Natural killer cell (primary cell): ENCODE measurements at places on chromosomes 12 and 14. TPM values are rescaled to one million over a fixed set of nuclear protein-coding genes. Genes with fewer than 3 reads are reported as not detected.

Gene PPP2R3C
- 49.7 TPM for total RNA-seq

DNA sequence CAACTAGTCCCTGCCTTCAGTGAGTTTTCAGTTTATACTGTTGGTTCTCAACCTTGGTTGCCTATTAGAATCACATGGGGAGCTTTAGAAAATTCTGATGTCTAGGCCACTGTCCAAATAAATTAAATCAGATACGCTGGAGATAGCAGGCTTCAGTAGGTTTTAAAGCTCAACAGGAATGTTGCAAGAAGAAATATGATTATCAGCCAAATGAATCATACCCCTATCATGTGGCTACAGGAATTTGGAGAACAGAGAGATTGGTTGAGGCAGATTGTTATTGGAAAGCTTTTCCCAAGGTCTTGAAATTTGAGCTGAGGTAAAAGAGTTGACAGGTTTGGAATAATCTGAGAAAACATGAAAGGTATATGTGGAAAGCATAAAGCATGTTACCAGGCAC is 125.3 kb downstream of the WIF1 start:
- no peak for DNase-seq

Gene C12orf50
- total RNA-seq, result not detected

Gene HNF1A
- total RNA-seq, result not detected

Gene LRP6
- total RNA-seq, result 0.05 TPM

- no peak for DNase-seq
These were observed 140.5 kb downstream of the PRKCH start for GRCh38 chr14:61461808-61462275.

- DNase-seq, result no peak
These were observed 10.1 kb upstream of the RAB35 start for GRCh38 chr12:120126635-120127005.

Gene UBR7
- total RNA-seq, result 18.6 TPM

Gene CACNA1C
- total RNA-seq, result 0.35 TPM

DNA sequence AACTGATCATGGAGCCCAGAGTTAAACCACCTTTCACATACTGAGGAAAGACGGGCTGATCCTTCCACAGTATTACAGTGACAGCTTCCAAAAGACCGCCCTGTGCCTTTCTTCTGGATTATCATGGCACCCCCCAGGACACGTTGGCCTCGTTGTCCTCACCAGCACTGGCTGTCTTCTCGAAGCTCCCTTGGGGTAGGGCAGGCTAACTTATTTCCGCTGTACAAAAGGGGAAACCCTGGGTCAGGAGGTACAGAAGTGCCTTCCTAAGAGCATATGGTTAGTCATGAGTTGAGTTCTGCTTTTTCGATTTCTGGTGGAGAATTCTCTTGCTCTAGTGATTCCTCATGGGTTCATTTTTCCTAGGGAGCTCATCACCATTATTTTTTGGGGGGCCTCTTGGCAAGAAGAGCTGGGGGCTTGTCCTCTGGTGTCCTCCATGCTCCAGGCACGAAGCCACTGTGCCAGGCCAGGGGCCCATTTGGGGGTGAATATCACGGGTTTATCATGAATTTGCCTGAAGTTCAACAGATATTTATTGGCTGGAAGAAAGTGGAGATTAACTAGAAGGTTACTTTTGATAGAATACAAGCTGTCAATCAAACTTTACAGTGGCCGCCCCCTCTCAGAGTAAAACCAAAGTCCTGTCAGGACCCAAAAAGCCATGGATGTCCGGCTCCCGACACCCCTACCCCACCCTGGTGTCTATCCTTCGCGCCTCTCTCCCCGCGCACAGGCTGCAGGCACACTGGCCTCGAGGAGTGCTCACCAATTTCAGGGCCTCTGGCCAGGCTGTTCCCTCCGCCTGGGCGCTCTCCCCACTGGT is 8.8 kb upstream of the TRAF3 start:
- peak; percentile 32 for DNase-seq

GRCh38 chr12:17159506-17160300 is 553.7 kb upstream of the LMO3 start:
- DNase-seq, result no peak

Gene DPPA3
- not detected for total RNA-seq

Gene OR6C70
- not detected for total RNA-seq

Gene TTC8
- total RNA-seq, result 1.9 TPM

Gene PLXNC1
- 26.5 TPM for total RNA-seq

GRCh38 chr14:77623201-77623600 is 6.8 kb upstream of the SPTLC2 start:
- no peak for DNase-seq

DNA sequence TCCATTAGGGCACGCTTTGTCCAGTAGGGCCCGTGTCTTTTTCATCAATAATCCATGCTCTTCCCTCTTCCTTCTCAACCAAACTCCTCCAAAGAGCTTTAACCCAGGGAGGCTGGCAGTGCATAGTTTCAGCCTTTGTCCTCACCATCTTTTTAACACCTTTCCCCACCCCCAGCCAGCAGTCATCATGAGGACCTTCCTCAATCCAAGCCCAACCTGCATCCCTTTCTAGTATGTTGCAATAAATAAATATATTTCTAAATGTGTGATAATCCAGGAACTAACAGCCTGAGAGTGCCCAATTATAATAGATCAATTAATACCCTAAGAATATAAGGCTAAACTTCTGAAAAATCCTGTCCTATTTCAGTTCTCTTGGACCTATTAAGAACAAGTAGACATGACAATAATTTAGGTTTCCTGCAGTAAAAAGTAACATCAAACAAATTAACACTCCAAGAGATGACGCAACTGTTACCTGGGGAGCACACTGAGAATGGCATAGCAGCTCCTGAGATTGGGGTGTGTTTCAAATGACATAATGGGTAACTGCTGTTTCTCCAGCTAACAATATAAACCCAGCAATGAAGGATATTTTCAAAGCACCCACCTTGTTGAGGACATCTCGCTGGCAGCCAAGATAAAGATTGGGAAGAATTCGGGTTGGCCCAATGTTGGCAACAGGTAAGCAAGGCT is 62.6 kb downstream of the DUSP16 start:
- DNase-seq, result no peak

GRCh38 chr12:4228122-4228580 is 45.4 kb upstream of the CCND2 start:
- no peak for DNase-seq

Gene CLEC9A
- 1.9 TPM for total RNA-seq

GRCh38 chr12:123227581-123228258 is 5.2 kb downstream of the MPHOSPH9 start:
- no peak for DNase-seq

DNA sequence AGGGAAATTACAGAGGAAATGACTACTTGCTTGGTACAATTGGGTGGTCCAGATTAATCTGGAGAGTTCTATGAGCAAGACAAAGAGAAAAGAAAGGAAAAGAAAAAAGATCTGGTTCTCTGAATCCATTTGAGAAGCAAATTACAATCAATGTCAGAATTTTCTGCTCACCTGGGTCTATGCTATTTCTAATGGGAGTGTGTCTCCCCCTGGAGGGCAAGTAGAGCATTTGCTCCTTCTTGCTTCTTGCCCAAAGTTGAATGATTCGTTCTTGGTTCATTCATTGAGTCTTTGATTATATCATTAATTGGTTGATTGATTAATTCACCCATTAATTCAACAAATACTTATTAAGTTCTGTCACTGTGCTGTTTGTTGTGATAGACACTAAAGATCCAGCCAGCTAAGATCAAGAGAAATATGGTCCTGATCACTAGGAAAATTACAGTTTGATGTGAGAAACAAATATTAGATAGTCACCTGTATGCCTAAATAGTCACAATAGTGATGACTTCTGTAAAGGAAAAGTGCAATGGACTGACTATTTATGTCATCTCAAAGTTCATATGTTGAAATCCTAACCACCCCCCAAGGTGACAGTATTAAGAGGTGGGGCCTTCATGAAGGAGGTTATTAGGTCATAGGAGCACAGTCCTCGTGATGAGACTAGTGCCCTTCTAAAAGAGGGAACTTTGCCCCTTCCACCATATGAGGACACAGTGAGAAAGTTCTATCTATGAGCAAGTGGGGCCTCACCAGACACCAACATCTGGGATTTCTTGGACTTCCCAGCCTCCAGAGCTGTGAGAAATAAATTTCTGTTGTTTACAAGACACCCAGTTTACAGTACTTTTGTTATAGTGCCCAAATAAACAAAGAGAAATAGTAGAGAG is 8.0 kb upstream of the ASB8 start:
- peak; percentile 89 for DNase-seq

GRCh38 chr12:2510045-2510444 is 284.7 kb upstream of the FKBP4 start:
- DNase-seq, result no peak

DNA sequence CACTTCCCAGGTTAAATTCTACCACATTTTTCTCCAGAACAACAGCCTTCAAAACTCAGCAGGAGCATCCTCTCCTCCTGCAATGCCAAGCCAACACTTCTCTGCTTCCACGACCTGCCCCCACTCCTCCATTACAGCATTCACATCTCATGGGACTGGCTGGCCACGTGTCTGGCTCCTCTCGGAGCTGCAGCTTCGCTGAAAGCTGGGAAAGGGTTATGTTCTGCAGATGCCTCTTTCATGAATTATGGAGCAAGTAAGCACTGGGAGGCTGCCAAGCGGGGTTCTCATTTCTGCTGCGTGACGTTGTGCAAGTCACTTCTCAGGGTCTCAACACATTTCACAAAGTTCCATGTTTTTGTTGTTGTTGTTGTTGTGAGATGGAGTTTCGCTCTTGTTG is 142.2 kb upstream of the RFLNA start:
- DNase-seq, result no peak

DNA sequence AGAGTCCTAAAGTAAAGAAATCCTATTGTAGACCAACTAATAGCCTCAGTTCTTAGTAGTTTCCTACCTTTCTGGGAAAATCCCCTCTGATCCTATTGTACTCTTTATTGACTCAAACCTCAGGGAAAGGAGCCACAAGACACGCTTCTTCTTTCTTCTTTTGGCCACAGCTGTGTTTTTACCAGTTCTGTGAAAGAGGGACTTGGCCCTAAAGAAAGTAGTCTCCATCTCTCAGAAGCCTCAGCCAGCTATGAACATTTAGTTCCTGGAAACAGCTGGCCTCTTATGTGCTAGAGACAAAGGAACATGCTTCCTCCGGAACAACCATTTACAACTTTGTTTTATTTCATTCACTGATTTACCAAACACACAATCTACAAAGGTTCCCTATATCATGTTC is 66.1 kb upstream of the ARID2 start:
- no peak for DNase-seq

Gene RNF212B
- not detected for total RNA-seq

- no peak for DNase-seq
These were observed 180.5 kb downstream of the PRKCH start for GRCh38 chr14:61501714-61502458.

DNA sequence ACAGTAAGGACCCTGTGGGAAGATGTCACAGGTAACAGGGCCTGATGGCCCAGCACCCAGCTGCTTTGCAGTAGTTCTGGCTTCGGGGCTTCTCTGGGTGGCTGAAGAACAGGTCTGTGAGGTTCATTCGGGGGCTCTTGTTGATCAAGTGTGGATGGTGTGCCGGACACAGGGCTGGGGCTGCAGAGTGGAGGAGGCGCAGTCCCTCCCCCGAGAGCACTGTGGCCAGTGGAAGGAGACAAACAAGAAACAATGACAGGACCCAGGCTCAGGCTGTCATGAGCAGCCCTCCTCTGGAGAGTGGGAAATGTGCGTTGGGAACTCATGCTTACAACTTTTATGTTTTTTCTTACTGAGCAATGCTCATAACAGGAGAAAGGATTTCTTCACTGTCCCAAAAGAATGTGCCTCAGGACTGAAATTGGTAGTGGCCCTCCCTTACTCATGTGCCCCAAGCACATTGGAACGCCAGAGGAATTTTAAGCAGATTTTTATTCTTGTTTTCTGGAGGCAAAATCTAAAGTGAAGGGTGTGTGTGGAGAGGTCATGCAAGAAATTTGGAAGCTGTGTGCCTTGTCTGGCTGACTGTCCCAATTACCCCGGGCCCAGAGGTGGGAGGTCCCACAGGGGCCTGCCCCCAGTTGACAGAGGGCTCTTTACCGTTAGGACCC is 233.8 kb downstream of the CACNA1C start:
- no peak for DNase-seq

GRCh38 chr12:88299567-88300101 is 157.5 kb downstream of the TMTC3 start:
- DNase-seq, result no peak

Gene C1QL4
- total RNA-seq, result not detected

Gene CIDEB
- 46.6 TPM for total RNA-seq

- DNase-seq, result no peak
These were observed 46.7 kb downstream of the TGFB3 start for GRCh38 chr14:75934998-75935628.

Gene A2M
- 0.08 TPM for total RNA-seq

- DNase-seq, result no peak
These were observed 26.4 kb upstream of the GPR132 start for GRCh38 chr14:105091517-105092170.

Gene INSM2
- total RNA-seq, result not detected

GRCh38 chr12:53735556-53735955 is 8.3 kb upstream of the CALCOCO1 start:
- no peak for DNase-seq

- no peak for DNase-seq
These were observed 45.3 kb downstream of the IFNG-AS1 start for GRCh38 chr12:68034567-68034966.
